GM13976 (cell line): ENCODE measurements at places on chromosomes 16 and 17.

DNA sequence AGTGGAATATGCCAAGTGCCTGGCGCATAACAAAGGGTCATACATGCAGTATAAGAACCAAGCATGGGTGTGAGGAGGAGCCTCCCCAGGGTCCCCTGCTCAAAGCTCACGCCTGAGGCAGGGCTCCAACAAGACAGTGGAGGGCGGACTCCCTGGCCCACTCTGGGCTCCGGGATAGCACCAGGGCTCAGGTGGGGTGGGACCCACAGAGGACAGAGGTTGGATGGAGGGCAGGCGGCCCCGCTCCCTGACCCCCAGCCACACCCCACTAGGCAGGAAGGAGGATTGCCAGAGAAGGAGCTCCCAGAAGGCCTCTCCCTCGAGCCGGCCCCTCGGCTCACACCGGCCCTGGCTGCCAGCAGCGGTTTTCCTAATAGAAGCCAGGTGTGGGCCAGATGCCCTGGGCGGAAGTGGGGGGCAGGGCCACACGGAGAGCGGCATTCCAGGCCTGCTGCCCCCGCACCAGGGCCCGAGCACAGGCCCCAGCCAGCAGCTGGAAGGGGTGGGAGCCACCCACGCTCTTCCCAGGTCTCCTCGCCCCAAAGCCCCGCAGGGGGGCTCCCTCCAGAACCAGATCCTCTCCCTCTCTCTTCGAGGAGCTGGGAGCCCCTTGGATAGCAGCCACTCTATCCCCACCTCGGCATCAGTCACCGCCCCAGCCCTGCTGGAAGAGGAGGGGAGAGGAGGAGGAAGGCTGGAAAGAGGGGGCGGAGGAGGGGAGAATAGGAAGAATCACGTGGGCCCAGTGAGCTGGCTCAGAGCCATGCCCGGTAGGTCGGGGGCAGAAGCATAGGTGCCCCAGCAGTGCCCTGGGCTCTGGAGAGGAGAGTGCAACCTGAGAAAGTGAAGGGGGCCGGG lies 21.0 kb downstream of the VASN start:
- no peak for DNase-seq

- no peak for DNase-seq
Observed at GRCh38 chr16:68091380-68092261, 6.5 kb downstream of the NFATC3 start.

GRCh38 chr17:1847191-1847590 lies 17.4 kb downstream of the RPA1 start:
- no peak for DNase-seq

DNA sequence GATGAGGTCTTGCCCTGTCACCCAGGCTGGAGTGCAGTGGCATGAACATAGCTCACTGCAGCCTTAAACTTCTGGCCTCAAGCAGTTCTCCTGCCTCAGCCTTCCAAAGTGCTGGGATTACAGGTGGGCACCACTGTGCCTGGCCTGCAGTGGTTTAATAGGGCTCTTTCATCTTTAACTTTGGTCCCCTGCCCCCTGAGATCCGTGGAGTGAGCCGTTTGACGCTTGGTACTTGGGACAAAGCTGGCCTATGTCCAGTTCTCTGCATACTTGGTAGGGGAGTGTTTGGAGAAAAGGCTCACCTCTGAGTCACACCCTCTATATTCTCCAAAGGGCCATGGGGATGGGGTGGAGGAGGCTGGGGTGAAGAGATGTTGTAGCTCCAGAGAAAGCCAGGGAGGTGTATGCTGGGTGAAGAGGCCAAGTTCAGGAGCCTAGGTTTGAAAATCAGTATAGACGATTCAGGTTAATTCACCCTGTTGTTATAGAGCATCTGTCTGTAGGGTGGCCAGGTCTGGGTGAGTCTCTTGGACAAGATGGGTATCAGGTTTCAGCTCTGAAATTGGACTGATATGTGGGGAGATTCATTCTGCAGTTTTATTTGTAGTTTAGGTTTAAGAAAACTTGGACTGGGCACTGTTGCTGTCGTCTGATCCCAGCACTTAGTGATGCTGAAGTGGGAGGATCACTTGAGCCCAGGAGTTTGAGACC lies 17.6 kb downstream of the ABCC1 start:
- DNase-seq, result no peak

DNA sequence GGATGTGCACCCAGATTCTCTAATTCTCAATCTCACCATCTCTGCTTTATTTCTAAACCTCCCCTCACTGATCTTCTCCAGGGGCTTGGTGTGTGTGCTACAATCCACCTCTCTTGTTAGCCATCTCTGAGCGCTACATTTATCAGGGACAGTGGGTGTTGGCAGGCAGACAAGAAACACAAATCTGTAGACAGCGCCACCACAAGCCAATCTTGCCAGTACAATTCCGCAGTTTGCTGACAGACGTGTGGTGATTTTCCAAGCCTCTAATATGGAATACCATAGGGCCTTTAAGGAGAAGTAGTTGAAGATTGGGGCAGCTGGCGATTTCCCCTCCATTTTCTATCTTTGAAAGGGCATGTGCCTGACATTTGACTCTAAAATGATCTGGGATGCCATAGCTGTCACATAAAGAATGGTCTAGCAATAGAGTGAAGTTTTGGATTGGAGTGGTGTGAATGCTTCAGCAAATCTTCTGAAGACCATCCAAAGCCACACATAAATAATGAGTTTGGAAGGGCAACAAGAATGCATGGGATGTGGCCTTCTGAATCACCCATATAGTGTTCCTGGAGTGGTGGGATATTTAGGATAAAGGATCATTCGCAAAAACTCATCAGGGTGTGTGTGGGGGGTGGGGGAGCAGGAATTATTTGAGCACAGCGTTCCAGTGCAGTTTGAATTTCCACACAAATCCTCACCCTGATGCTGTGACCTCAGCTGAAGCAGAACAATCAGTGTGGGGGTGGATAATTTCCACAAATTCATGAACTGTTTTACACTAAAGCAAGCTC lies 12.0 kb upstream of the ANKFN1 start:
- no peak for DNase-seq

DNA sequence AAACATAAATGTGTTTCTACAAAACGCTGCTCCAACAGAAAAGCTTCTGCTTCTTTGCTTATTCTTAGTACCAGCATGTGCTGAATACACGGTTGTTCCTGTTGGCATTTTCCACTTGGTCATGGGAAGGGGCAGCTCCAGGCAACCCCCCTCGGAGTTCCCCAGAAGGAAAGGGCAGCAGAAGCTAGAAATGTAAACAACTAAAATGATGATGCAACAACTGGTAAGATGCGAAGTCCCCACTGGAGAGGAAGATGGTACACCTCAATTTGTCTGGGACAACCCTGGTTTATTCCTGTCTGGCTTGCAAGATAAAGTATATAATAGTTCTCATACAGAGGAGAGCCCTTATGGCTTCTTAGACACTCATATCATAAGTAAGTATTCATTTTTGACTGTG lies 9.2 kb upstream of the CCL13 start:
- no peak for DNase-seq

GRCh38 chr16:51497541-51498211 lies 346.6 kb upstream of the SALL1 start:
- DNase-seq, result no peak

DNA sequence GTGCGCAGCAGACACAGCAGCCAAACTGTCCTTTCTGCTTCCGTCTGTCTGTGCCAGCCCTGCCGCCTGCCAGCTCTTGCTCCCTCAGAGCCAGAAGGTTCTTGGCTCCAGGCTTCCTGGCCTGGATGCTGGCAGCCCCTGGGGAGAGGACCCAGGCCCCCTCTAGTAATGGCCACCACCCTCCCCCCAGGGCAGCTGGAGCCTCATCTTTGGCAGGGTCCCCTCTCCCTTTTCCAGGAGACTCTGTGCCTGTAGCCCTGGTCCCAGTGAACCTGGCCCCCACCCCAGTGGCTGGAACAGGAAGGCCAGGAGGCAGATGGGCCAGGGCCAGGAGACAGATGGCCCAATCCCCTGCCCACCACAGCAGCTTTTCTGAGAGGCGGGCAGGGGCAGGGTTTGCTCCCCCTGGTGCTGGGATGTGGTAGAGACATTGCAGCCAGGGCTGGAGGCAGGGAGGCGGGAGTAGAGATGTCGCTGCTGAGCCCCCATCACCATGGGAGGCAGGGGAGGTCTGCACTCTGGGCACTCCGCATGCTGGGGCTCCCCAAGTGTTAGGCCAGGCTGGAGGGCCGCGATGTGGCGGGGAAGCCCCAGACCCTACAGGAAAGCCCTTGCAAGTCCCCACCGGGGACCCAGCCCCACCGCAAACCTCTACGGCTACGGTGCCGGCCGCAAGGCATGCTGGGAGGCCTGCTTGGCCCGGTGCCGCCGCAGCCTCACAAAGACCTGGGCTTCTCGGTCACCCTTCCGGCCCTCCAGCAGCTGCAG lies 16.7 kb downstream of the UNC13D start:
- DNase-seq, result peak; percentile 89

GRCh38 chr17:38896346-38896954 lies 26.6 kb downstream of the LASP1 start:
- no peak for DNase-seq

- no peak for DNase-seq
Observed at GRCh38 chr17:9228408-9229159, 207.3 kb downstream of the NTN1 start.

GRCh38 chr16:79986352-79986751 lies 385.8 kb upstream of the MAF start:
- DNase-seq, result no peak

- no peak for DNase-seq
Observed at GRCh38 chr17:36864827-36865430, 72.3 kb upstream of the LHX1 start.

DNA sequence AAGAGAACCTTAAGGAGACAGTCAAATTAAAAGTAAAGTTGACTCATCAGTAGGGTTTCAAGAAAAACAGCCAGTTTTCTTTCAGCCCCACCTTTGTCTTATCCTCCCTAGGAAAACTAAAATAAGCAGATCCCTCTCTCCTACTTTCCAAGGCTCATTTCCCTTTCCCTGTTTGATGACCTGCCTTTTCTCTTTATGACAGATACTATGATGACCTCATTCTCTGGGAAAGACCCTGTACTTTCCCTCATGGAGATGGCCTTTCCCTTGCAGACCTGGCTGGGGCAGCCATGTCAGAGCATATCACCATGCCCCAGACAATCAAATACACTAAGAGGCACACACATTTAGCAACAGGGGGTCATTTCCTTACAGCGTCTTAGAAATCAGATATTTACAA lies 53.6 kb downstream of the GPR139 start:
- no peak for DNase-seq

- DNase-seq, result peak; percentile 64
Observed at GRCh38 chr16:74999609-75000480, 1.0 kb downstream of the ZNRF1 start.

DNA sequence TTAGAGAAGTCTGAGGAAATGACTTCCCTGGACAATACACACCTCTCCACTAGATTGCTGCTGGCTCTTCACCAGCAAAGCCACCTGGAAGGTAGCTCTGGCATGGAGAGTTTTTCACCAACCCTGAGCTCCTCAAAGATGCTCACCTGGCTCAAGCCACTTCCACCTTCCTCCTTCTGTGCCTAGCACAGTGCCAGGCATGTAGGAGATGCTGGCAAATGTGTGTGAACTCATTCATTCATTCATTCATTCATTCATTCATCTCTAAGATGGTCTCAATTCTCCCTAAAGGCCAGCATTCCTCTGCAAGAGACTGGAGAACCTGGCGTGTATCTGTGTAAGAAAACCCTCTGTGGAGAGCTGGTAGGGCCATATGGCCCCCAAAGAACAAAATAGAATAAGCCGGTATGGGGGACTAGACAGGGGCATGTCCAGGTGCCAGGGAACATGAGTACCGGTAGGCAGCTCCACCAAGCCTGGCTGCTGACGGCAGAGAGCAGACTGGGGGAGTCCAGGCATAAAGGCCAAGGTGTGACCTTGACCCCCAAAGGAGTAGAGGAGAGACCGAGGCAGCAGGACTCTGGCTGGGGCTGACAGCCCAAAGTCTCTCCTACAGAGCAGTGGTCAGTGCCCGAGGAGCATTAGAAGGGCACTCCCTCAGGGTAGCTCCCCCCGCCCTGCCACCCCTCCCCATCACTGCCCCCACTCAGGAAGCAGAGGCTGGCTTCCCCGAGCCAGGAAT lies 132.2 kb upstream of the TNRC6C start:
- no peak for DNase-seq

- no peak for DNase-seq
Observed at GRCh38 chr17:18181358-18181757, 2.3 kb upstream of the ALKBH5 start.

- no peak for DNase-seq
Observed at GRCh38 chr16:46729326-46729995, 18.7 kb downstream of the MYLK3 start.

DNA sequence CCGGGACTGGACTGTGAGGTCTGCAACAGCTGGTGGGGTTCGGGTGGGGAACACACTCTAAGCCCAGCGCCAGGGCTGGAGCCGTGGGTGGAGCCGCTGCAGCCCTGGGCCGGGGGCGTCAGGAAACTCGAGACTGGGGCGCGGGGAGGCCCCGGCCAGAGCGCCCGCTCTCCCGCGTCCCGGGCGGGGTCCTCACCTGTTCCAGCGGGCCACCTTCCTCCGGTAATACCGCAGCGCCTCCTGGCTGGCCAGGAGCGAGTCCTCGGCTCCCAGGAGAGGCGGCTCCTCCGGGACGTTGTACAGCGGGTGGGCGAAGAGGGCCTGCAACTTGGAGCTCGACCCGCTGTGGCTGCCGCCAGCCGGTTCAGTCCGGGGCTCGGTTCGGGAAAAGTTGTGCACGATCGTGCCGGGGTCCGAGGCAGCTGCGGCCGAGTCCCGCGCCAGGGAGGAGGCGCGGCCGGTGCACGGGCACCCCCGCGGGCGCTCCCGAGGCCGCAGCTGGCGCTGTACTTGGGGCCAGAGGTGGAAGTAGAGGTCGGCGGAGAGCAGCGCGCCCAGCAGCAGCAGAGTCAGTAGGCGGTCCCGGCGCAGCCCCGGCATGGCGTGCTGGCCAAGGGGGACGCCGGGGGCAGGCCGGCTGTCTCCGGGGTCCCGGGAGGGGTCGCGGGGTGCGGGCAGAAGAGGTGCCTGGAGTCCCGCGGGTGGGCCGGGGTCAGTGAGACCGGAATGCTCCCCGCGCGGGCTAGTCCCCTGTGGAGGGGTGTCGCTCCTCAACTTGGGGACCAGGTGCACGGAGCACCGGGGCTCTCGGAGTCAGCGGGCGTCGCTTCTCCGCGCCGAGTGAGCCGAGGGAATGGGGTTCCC lies 868 bp downstream of the FAM20A start:
- DNase-seq, result peak; percentile 55

DNA sequence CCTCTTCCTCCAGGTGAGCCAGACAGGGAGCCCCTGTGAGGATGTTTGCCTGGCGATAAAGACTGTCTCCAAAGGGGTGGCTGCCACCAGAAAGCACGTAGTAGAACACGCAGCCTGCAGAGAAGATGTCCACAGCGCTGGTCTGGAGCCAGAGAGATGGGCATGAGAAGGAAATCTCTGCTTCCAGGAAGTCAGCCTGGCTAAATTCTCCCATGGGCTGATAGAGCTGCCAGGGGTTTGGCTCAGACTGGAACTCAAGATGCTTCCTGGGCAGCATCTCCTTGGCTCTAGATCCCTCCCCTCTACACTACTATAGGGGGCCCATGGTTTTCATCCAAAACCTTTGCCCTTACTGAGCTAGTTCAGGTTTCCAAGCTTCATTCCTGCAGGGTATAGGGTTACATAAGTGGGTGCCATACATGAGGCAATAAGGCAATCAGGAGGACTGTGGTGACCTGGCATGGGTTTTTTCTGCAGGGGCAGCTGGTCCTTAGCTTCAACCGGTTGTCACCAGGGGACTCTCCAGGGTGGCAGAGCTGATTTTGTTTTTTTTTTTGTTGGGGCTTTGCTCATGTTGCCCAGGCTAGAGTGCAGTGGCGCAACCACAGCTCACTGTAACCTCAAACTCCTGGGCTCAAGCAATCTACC lies 13.6 kb downstream of the PLK1 start:
- DNase-seq, result no peak
